Amniotic stem cell (primary cell): ENCODE measurements at places on chromosomes 13 and 19.

DNA sequence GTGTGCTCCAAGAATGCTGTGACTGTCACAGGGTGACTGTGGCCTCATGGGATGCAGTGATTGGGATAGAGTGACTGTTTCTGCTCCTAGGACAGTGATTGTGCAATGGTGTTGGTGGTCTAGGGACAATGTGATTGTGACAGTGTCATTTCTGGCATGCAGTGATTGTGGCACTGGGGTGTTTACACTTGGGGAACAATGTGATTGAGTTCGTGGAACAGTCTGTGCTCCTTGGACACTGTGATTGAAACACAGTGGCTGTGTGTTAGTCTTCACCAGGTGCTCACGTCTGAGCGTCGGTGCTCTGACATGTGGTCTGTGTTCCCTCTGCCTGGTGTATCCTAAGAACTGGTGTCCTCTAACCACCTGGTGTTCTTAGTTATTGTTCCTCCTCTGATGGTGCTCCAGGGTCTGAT is 1.7 kb downstream of the PDE4A start:
- no peak for DNase-seq

DNA sequence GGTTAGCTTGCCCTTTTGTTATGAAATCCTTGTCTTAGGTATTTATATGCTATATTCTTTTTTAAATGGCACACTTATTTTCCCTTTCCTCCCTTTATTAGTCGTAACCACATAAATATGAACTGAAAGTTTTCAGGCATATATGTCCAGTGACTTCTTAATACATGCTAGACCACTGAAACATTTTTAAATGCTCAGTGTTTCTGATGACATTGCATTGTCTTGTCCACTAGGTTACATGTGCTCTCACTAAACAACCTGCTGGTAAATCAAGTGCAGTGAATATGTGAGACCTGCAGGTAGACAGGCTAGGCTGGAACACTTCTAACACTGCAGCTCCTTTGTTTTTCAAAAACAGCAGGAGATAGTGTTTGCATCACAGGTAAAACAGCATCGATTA is 332.6 kb upstream of the DACH1 start:
- no peak for DNase-seq

DNA sequence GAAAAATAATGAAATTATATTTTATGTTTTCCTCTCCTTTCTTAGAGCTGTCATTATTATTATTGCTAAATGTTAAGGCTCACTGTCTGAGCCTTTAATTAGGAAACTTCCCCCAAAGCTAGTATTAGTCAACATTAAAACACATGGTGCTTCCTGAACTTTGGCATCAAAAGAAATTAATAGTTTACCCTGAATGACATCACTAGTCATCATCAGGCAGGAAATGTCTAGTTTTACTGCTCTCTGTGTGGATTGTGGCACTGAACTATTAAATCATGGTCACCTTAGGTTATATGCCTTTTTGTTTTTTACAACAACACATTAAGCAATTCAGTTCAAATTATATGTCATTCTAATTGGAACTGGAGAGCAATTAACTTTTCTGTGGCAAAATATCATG is 595.5 kb downstream of the SLITRK1 start:
- no peak for DNase-seq

DNA sequence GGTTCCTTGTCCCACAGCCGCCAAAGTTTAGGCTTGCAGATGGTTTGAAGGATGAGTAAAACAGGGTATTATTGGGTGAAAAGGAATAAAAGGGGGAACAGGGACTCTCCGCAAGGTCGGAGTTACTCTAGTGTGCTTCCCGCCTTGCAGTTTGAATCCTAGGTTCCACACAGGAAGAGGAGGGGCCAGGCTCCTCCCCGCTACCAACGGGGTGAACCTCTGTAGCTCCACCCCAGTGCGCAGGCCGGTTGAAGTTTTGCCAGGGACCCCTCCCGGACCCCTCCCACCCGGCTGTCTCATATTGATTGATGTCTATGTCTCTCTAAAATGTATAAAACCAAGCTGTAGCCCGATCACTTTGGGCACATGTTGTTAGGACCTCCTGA is 11.6 kb upstream of the GTF2F2 start:
- no peak for DNase-seq

- no peak for DNase-seq
These were observed 255.0 kb upstream of the SLITRK1 start for GRCh38 chr13:84137292-84137691.

GRCh38 chr13:99377641-99378040 is 70.4 kb upstream of the GPR183 start:
- DNase-seq, result no peak

- DNase-seq, result no peak
These were observed 27.2 kb upstream of the CCNP start for GRCh38 chr19:40253611-40254092.

GRCh38 chr13:40179445-40180281 is 486.8 kb downstream of the FOXO1 start:
- DNase-seq, result no peak

- no peak for DNase-seq
These were observed 62.2 kb downstream of the DNAJC15 start for GRCh38 chr13:43085545-43085944.

- no peak for DNase-seq
These were observed 1222.2 kb upstream of the SPRY2 start for GRCh38 chr13:81563091-81563490.
